ENCODE measurements at places on chromosomes 7 and 10. TPM values are rescaled to one million over a fixed set of nuclear protein-coding genes. Genes with fewer than 3 reads are reported as not detected.

- H3K4me1 ChIP-seq: no peaks in the 10 kb centered on the region
- H3K27ac ChIP-seq: no peak overlapping the region
- H3K27me3 ChIP-seq: no peaks in the 10 kb centered on the region
- H3K36me3 ChIP-seq: no peaks in the 10 kb centered on the region
Measured at GRCh38 chr10:131698986-131699385, 201.8 kb upstream of the PPP2R2D start.

DNA sequence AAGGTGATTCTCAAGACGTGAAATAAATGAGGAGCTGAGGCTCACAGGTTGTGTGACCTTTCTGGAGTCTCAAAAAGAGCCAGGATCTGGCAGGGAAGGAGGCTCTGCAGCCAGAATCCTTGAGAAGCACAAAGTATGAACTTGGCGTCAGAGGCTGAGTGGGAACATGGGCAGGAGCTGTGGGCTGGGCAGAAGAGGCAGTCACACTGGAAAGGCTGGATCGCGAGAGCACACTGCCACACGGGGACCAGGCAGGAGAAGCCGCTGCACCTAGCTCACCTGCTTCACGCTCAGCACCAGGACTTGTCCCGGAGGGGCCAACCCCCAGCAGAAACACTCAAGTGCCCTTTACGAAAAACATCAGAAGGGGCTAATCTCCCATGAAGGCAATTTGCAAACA, 535.0 kb downstream of the TNS3 start:
- no peak overlapping the region for H3K27ac ChIP-seq
- H3K36me3 ChIP-seq: no peaks in the 10 kb centered on the region
- DNase-seq: no peak
- H3K4me3 ChIP-seq: no peak overlapping the region
- H3K27me3 ChIP-seq: no peaks in the 10 kb centered on the region
- H3K4me1 ChIP-seq: peaks cover 5% of the 10 kb centered on the region

DNA sequence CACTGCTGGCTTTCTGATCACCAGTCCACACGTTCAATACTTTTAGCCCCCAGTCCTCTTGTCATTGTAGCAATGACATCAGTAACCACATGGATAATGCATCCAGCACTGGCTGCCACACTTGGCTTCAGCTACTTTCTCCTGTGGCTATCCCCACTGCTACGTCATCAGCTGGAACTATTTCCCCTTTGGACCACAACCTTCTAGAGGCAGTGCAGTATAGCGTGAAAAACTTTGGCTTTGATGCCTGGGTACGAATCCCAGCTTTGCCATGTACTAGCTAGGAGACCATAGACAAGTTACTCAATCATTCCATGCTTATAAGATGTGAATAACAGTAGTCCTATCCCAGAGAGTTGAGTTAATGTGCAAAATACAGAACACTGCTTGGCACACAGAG, 63.2 kb downstream of the CCDC3 start:
- H3K36me3 ChIP-seq: no peaks in the 10 kb centered on the region
- H3K4me3 ChIP-seq: no peak overlapping the region
- no peaks in the 10 kb centered on the region for H3K27me3 ChIP-seq
- no peak for DNase-seq
- H3K4me1 ChIP-seq: no peaks in the 10 kb centered on the region

GRCh38 chr10:35075228-35075627, 14.9 kb downstream of the CUL2 start:
- H3K27me3 ChIP-seq: no peaks in the 10 kb centered on the region
- H3K4me1 ChIP-seq: no peaks in the 10 kb centered on the region

DNA sequence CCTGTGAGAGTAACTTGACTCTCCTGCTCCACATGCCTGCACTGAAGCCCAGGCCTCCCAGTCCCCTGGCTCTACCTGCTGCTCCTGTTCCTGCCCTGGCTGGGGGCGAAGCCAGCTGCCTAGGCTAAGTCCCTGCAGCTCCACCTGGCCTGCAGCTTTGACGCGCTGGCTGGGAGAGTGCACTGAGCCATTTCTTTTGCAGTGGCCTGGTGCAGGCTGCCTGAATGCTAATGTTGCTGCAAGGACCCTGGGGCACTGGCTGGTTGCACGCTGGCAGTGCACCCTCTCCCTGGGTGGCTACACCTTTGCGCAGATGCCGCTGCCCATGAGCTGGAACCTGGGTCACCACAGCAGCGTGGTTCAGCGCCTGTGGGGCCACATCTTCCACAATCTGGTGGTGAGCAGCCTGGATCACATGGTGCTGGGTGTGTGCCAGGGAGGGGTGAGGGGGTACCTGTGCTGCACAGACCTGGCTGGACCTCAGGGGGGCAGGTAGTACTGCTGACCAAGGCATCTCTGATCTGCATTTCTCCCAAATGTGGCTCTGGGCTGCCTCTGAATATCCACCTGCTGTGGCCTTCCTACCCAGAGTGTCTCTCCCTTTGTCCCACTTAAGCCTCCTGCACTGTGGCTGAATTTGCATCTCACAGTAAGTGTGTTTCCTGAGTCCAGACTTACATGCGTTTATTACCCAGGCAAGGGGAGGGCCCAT, 20.0 kb downstream of the IMPDH1 start:
- no peak overlapping the region for H3K27ac ChIP-seq
- H3K4me3 ChIP-seq: no peak overlapping the region
- DNase-seq: no peak
- no peaks in the 10 kb centered on the region for H3K4me1 ChIP-seq
- 0 out of 2 replicates have a peak, but pooled peaks cover 5% of the 10 kb centered on the region for H3K36me3 ChIP-seq
- H3K27me3 ChIP-seq: no peaks in the 10 kb centered on the region

GRCh38 chr10:124350806-124351205, 67.9 kb downstream of the OAT start:
- no peak for DNase-seq
- H3K4me3 ChIP-seq: no peak overlapping the region
- H3K27ac ChIP-seq: no peak overlapping the region
- no peaks in the 10 kb centered on the region for H3K27me3 ChIP-seq

DNA sequence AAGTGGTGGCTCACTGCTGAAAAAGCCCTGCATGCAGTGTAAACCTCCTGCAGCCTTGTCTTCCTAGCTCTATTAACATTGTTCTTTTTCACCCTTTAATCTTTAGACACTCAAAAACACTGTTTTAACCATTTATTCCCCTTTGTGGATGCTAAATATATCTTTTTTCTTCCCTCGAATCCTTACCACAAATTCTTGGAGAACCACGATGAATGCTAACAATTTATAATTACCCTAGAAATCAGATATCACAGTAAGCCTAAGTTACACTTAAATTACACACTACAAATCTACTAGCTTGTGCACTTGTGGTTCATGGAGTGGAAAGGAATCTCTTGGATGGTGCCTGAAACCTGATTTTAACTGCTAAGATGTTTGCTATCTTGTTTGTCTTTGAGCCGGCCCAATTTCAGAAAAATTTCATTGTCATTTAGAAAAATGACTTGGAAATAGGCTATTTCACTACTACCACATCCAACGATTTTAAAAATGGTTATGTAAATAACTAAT, 125.1 kb upstream of the NOBOX start:
- no peaks in the 10 kb centered on the region for H3K27me3 ChIP-seq
- no peak overlapping the region for H3K4me3 ChIP-seq
- H3K27ac ChIP-seq: no peak overlapping the region
- no peaks in the 10 kb centered on the region for H3K36me3 ChIP-seq
- no peak for DNase-seq
- no peaks in the 10 kb centered on the region for H3K4me1 ChIP-seq

CCZ1B gene
- total RNA-seq: 85.5 TPM

MARVELD1 gene
- 30.4 TPM for total RNA-seq

IL2RA gene
- total RNA-seq: not detected

MYL7 gene
- total RNA-seq: not detected

GNGT1 gene
- 0.65 TPM for total RNA-seq

RNLS gene
- not detected for total RNA-seq

All from SJCRH30 (cell line).